ENCODE measurements at places on chromosomes 16 and 17.

DNA sequence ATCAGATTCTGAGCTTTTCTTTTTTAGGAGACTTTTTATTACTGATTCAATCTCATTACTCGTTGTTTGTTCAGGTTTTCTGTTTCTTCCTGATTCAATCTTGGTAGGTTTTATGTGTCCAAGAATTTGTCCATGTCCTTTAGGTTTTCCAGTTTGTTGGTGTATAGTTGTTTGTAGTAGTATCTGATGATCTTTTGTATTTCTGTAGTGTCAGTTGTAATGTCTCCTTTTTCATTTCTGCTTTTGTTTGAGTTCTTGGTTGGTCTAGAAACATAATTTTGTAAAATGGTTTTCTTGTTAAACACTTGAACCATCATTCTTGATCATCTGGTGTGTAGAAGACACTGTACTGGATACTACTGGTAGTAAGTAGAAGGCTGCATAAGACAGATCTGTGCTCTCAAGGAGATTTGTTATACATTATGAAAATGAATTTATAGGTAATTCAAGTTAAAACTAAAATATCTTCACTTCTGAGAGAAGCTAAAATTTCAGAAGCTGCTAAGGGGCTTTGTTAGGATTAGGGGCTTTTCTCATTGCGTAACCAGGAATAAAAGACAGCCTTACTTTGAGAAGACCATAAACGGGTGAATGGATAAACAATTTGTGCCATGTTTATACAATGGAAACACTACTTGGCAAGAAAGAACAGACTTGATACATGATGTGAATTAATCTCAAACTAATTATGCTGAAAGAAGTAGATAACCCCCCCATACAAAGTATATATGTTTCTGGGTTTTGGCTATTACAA lies 44.0 kb downstream of the NSRP1 start:
- DNase-seq, result no peak

DNA sequence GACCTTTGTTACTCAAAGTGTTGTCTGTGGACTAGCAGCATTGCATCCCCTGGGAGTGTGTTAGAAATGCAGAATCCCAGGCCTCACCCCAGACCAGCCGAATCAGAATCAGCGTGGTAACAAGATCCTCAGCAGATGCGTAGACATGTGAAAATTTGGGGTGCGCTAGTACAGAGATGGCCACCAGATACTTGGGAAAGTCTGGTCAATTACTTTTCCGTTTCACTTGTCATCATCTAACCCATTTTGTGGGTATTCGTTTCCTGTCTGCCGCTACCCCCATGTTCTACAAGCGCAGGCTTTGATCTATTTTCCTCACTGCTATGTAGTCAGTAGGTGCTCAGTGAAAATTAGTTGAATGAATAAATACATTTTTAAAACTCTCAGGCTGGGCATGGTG lies 33.1 kb upstream of the HERPUD1 start:
- no peak for DNase-seq

- DNase-seq, result no peak
These were observed 6.8 kb downstream of the NAT9 start for GRCh38 chr17:74769266-74769855.

- DNase-seq, result no peak
These were observed 262.3 kb downstream of the STX8 start for GRCh38 chr17:9313346-9313745.

- DNase-seq, result no peak
These were observed 25.4 kb downstream of the MAP1LC3B start for GRCh38 chr16:87417528-87417910.

GRCh38 chr17:49723423-49723822 lies 15.7 kb upstream of the SLC35B1 start:
- DNase-seq, result peak; percentile 44

- DNase-seq, result peak; percentile 96
These were observed 29.0 kb downstream of the ZC3H18 start for GRCh38 chr16:88599092-88599733.

All from Kasumi-1 (cell line).